Effector CD4-positive, alpha-beta T cell (primary cell): ENCODE measurements at places on chromosomes 1 and 21.

DNA sequence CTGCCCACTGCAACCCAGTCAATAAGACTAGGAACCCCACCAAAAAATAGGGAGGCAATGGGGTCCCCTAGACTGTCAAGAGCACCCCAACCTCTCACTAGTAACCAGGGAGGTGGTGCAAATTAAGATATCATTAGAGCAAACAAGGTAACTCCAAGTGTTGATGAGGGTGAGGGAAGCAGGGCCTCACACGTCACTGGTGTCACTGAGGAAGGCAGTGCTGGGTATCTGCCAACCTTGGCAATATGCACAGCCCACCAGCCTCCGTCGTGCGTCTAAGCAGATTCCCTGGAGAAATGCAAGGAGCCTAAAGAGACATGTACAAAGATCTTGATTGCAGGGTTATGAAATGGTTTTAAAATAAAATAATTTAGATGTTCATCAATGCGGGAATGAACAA lies 3.8 kb downstream of the UBASH3A start:
- DNase-seq = no peak

- DNase-seq = no peak
Measured at GRCh38 chr1:58909914-58910681, 126.3 kb upstream of the JUN start.

GRCh38 chr21:46150491-46151121 lies 4.8 kb downstream of the FTCD start:
- no peak for DNase-seq

DNA sequence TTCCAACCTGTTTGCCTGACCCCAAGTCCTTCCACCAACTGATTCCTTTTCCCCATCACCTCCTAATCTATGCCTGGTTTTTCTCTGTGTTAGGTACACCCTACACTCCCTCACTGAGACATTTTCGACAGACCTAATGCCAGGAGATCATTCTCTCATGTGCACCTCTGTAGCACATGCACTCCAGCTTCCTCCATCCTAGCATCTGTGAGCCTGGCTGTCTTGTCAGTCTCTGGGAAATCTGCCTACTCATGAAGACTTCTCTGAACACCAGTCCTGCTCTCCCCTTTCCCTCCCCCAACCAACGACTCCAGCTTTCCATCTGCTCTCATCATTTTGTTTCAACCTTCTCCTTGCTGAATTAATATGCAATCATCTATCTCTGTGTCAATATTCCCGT lies 987 bp downstream of the MED8 start:
- no peak for DNase-seq

DNA sequence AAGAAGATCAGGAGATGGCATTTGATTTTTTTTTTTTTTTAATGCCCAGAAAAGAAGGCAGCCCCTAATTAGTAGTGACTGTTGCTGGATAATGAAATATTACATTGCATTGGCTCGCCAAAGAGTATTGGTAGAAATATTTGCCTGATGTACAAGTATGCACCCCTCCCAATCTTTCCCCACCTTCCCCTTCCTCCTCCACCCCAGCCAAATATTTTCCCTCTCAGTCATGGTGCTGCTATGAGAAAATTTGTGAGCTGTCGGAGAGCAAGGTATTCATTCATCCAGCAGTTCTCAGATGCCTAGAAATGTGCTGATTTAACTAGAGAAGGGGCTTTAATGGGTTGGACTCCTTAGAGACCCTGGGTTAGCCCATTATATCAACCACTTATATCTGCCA lies 50.5 kb upstream of the IKBKE start:
- no peak for DNase-seq

- no peak for DNase-seq
Measured at GRCh38 chr21:35417762-35418161, 368.7 kb upstream of the RUNX1 start.

DNA sequence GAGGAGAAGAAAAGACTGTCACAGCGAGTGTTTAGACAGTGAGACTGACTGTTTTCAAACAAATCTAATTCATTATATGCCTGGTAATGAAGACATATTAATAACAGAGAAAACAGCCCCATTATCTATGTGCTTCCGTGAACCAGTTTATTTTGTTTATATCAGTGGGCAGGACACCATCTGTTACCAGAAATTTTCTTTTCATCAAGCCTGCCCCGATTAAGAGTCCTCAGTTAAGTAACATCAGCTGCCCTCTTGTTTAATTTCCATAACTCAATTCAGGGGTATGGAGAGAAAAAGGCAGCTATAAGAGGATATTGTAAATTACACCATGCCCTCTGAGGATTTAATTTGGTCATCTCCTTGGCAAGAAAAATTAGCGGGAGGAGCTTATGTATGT lies 94.0 kb downstream of the TMEM200B start:
- no peak for DNase-seq
